ENCODE measurements at places on chromosomes 11 and 22. TPM values are rescaled to one million over a fixed set of nuclear protein-coding genes. Genes with fewer than 3 reads are reported as not detected.

DNA sequence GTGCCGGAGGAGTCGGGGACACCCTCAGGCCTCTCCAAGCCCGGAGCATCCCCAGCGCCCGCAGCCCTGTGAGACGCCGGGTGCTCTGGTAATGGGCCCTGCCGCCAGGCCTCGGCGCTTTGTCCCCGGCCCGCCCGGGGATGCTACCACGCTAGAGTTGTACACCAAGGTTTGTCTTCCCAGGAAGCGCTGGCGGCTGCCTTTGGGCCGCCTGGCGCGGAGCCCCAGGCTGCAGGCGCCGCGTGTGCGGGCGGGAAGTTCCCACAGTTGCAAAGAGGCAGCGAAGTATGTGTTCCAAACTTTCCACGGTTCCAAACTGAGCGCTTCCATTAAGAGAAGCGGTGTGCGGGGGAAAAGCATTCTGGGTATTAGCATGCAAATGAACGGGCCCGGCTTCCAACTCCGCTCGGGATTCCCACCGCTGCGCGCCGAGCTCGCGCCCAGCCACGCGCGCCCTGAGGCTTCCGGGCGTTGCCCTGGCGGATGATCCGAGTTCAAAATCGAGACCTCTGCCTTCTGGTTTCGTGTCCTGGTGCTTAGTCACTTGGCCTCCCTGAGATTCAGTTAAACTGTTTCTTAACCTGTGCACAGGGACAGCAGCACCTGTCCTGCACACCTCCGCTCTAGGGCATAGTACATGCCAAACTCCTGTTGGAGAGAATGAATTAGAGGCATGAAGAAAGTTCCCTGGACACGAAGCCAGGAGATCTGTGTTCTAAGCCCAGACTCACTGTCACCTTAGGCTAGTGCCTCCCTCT, 1.3 kb upstream of the PATZ1 start:
- peak overlapping the region; percentile 78 for H3K4me3 ChIP-seq
- peak; percentile 81 for DNase-seq
- peaks cover 32% of the 10 kb centered on the region for H3K4me1 ChIP-seq
- no peaks in the 10 kb centered on the region for H3K27me3 ChIP-seq

DNA sequence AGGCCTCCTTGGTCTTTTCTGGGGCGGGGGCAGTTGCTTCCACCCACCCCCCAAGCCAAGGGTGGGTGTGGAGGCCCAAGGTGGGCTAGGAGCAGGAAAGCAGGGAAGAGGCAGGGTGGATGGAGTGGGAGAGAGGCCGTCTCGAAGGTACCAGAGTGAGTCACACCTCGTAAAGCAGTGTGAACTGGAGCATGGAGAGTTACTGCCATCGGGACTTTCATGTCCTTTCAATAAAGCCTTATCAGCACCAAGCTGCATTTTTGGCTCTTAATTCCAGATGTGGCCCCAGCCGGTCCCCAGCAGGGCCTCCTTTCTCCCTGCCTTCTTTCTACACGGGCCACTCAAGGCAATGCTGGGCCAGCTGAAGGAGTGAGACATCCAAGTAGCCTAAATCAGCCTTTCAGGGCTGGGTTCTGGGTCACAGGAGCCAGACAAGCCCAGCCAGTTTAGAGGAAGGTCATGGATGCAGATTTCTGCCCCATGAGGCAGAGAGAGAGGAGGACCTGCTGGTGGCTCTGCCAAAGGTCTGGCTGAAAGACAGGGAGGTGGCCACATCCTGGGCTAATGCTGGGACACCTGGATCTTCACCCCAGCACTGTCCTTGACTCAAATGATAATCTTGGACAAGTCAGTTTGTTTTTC, 59.0 kb upstream of the CD82 start:
- H3K4me3 ChIP-seq, result no peak overlapping the region
- no peaks in the 10 kb centered on the region for H3K27me3 ChIP-seq
- DNase-seq, result no peak

DNA sequence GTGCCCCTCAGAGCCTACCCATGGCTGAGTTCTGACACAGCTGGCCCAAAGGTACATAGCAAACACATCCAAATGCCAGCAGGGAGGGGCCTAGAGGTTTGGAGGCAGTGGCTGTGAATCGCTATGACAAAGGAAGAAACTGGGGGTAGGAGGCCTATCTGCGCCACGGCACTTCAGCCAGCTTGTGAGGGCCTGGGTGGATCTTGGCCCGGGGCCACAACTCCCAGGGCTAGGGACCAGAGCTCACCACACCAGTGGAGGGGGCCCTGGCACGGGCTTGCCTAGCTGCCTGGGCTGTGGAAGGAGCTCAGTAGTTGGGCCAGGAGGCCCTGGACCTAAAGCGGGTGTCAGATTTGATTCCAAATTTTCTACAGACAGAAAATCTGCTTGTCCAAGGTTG, 9.4 kb upstream of the NAP1L4 start:
- H3K27me3 ChIP-seq, result no peaks in the 10 kb centered on the region
- DNase-seq, result no peak
- H3K4me1 ChIP-seq, result no peaks in the 10 kb centered on the region
- no peaks in the 10 kb centered on the region for H3K36me3 ChIP-seq

The UQCR10 gene
- total RNA-seq, result 204 TPM

The SPTBN2 gene
- 81.8 TPM for total RNA-seq

- peak overlapping the region; percentile 35 for H3K4me3 ChIP-seq
- no peaks in the 10 kb centered on the region for H3K27me3 ChIP-seq
- H3K36me3 ChIP-seq, result no peaks in the 10 kb centered on the region
- no peak for DNase-seq
- peak overlapping the region; percentile 88 for H3K27ac ChIP-seq
- peaks cover 61% of the 10 kb centered on the region for H3K4me1 ChIP-seq
These were observed 440 bp upstream of the SLC25A45 start for GRCh38 chr11:65382804-65383368.

- no peaks in the 10 kb centered on the region for H3K27me3 ChIP-seq
- no peak overlapping the region for H3K27ac ChIP-seq
- H3K36me3 ChIP-seq, result no peaks in the 10 kb centered on the region
- H3K4me3 ChIP-seq, result no peak overlapping the region
These were observed 9.4 kb upstream of the NLRP10 start for GRCh38 chr11:7974668-7975067.

DNA sequence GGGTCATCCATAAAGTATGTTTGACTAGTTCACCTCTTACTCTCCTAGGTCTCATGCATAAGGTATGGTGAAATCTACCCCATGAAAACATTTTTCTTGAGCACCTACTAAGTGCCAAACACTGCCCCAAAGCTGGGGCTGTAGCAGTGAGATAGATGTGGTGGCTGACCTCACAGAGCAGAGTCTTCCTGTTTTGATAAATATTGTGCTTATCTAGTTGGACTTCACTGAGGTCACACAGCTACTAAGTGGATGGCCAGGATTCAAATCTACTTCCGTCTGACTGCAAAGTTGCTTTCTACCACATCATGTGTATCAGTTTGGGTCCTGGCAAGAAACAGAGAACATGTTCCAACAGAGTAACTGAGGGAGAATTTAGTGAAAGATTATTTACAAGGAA, 6.4 kb upstream of the HTATIP2 start:
- no peak overlapping the region for H3K27ac ChIP-seq
- H3K4me3 ChIP-seq, result no peak overlapping the region
- no peaks in the 10 kb centered on the region for H3K27me3 ChIP-seq
- H3K4me1 ChIP-seq, result peaks cover 9% of the 10 kb centered on the region
- H3K36me3 ChIP-seq, result no peaks in the 10 kb centered on the region

DNA sequence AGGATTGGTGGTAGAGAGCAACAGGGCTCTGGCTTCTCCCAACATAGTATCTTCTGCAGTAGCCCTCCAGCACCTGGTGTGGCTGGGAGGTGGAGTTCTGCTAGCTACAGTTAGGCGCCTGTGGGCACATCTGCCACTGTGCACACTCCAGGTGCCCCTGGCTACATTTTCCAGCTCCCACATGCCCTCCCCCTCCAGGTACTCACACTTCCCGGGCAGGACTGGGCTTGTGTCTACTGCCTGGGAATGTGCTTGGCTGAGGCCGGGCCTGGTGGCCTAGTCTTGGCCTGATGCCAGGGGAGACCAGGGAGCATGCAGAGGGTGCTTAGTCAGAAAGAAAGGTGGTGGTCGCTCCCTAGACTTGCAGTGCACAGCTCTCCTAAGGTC, 15.8 kb downstream of the PHLDB1 start:
- H3K27ac ChIP-seq, result no peak overlapping the region
- H3K27me3 ChIP-seq, result no peaks in the 10 kb centered on the region
- H3K4me1 ChIP-seq, result peaks cover 59% of the 10 kb centered on the region

GRCh38 chr11:63592975-63593395, 21.2 kb downstream of the PLAAT3 start:
- no peaks in the 10 kb centered on the region for H3K4me1 ChIP-seq
- no peak overlapping the region for H3K27ac ChIP-seq
- DNase-seq, result no peak
- peaks cover 26% of the 10 kb centered on the region for H3K36me3 ChIP-seq
- H3K4me3 ChIP-seq, result no peak overlapping the region
- no peaks in the 10 kb centered on the region for H3K27me3 ChIP-seq

DNA sequence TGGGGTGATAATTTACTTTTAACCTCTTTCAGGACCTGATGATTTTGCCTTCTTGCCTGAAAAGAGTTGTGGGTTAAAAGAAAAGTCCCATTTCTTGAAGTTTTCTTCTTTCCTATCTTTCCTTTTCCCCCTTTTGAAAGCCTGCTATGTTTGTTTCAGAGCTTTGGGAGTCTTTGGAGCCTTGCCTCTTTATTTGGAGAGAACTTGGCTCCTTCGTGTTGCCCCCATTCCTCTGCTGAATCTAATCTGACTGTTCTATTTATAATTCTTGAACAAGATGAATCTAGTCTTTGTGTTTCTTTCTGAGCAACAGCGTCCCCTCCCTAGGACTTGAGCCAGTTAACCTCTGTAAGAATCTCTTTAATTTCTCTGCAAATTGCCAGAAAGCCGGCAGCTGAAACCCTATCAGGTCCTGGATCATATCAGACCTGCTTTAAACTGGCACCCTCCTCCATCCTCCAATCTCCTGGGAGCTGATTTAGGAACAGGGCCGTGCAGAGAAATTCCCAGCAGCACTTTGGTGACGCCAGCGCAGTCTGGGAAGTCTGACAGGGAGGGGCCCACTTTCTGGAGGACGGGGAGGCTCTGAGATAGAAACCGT, 289.1 kb upstream of the SORL1-AS1 start:
- H3K4me3 ChIP-seq, result no peak overlapping the region
- no peak overlapping the region for H3K27ac ChIP-seq
- no peaks in the 10 kb centered on the region for H3K4me1 ChIP-seq
- DNase-seq, result no peak
- H3K27me3 ChIP-seq, result no peaks in the 10 kb centered on the region
- H3K36me3 ChIP-seq, result no peaks in the 10 kb centered on the region

GRCh38 chr11:62905296-62905695, 15.9 kb downstream of the CHRM1 start:
- H3K27me3 ChIP-seq, result no peaks in the 10 kb centered on the region
- no peak overlapping the region for H3K4me3 ChIP-seq
- no peak for DNase-seq

DNA sequence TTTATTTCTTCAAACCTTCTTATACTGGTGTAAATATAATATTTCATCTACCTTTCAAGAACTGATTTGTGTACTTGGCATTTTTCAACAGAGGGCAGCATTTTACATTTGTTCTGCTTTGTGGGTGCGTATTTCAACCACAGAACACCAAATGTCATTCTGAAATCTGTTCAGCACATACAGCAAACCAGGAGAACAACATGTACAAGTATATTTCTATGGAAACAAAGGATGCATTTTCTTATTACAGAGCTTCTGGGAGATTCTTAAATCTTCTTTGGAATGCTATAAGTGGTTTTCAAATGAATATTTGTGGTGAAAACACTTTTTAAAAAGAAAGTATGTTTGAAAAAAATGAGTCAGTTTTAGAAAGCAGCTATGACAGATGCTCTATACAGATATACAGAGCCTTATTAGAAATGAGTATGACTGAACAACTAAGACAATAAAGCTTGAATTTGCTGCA, 946.0 kb downstream of the FAM181B start:
- H3K27me3 ChIP-seq, result no peaks in the 10 kb centered on the region
- no peak overlapping the region for H3K27ac ChIP-seq
- no peaks in the 10 kb centered on the region for H3K36me3 ChIP-seq
- H3K4me1 ChIP-seq, result no peaks in the 10 kb centered on the region
- H3K4me3 ChIP-seq, result no peak overlapping the region
- no peak for DNase-seq

DNA sequence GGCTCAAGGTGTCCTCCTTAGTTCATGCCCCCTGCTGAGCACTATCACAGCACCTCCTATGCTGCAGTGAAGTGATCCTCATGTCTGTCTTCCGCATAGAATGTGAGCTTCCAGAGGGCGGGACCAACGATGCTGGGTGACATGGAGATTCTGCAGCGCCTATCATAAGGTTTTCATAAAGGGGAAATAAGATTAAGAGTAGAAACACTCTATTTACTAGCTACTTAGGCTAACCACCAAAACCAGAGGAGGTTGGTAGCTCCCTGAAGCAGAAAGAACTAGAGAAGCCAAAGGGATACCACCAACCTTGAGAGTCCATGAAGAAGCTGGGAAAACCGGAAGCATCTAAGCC, 39.3 kb upstream of the POU2AF1 start:
- no peaks in the 10 kb centered on the region for H3K27me3 ChIP-seq
- H3K4me1 ChIP-seq, result no peaks in the 10 kb centered on the region
- no peak overlapping the region for H3K4me3 ChIP-seq
- DNase-seq, result no peak
- no peak overlapping the region for H3K27ac ChIP-seq
- H3K36me3 ChIP-seq, result no peaks in the 10 kb centered on the region

DNA sequence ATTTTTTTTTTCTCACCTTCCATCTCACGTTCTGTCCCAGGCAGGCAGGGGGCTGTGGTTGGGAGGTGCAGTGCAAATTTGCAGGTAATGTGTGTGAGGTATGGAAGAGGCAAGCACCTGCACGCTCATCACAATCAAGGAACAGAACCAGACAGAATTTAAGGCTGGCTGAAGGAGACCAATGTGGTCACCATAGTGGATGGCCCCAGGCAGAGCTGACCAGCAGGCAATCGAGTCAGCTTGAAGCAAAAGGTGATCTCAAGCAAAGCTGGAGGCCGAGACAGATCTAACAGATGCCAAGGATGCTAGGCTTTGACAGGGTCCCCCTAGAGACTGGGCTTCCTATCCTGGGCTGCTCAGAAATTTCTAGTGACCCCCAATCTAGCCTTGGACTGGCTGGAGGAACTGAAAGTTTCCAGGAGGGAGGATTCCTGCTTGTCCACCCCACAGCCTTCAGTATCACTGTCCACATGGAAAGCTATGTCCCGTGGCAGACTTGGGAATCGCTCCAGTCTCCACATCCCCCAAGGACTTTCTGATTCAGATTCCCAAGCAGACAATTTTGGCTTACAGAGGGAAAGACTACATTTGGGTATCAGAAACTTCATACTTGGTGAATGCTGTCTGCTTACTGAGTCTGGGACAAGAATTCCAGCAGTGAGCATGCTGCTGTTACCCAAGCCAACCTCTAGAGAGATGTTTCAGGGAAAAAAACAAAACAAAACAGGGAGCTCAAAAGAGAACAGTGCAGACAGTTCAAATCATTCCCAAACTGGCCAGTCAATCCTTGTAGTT, 9.0 kb upstream of the MICAL3 start:
- H3K4me3 ChIP-seq, result no peak overlapping the region
- peaks cover 11% of the 10 kb centered on the region for H3K4me1 ChIP-seq
- DNase-seq, result no peak
- H3K27ac ChIP-seq, result no peak overlapping the region
